ENCODE measurements at places on chromosomes 11 and 22.
A peak's percentile ranks its signal among the peaks of the same experiment; 100 is the strongest.

DNA sequence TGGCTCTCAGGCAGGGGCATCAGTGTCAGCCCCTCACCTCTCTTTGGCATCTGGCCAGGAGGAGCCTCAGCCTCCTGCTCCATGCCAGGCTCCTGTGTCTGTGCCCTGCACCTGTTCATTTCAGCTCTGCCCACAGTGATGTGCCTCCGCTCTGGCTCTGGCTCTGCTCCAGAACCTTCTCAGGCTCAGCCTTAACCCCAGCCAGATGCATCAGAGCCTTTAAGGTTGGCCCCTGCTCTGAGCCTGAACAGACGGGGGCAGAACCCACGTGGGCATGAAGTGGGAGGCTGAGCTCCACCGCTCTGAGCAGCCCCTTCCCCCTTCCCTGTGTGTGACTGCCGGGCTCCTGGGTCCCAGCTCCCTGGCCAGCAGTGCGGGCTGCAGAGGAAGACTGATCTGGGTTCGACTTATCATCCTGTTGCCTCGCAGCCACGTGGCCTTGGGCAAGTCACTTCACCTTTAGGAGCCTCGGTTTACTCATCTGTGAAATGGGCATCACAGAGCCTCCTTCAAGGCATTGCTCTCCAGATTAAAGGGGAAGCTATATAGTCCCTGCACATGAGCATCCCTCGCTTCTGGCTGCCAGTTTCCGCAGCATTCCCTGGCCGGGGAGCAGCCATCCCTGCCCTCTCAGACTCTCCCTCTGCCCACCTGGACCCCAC, 44.7 kb upstream of the RTL6 start:
- no peak for DNase-seq

- DNase-seq = no peak
Observed at GRCh38 chr11:57312511-57313021, 12.2 kb downstream of the TNKS1BP1 start.

- no peak for DNase-seq
Observed at GRCh38 chr11:2779981-2780849, 80.4 kb upstream of the KCNQ1OT1 start.

- peak; percentile 36 for DNase-seq
Observed at GRCh38 chr22:32050678-32051515, 7.8 kb downstream of the SLC5A1 start.

GRCh38 chr22:41247703-41248102, 7.0 kb upstream of the CHADL start:
- no peak for DNase-seq

DNA sequence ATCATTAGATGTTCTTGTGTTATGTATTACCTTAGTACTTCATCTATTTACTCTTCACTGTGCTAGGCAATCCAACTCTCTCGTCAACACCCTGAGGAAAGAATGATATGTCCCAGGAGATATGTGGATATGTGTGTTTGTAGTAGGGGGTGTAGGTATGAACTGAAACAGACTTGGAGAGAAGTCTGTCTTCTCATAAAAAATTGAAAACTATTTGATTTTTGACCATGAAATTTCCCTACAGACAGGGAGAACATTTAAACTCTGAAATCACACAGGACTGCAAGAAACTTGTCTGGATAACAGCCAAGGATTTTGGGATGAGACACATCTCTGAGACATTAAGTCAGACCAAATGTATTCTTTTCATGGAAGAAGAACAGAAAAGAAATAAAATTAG, 967.0 kb upstream of the FAT3 start:
- no peak for DNase-seq

DNA sequence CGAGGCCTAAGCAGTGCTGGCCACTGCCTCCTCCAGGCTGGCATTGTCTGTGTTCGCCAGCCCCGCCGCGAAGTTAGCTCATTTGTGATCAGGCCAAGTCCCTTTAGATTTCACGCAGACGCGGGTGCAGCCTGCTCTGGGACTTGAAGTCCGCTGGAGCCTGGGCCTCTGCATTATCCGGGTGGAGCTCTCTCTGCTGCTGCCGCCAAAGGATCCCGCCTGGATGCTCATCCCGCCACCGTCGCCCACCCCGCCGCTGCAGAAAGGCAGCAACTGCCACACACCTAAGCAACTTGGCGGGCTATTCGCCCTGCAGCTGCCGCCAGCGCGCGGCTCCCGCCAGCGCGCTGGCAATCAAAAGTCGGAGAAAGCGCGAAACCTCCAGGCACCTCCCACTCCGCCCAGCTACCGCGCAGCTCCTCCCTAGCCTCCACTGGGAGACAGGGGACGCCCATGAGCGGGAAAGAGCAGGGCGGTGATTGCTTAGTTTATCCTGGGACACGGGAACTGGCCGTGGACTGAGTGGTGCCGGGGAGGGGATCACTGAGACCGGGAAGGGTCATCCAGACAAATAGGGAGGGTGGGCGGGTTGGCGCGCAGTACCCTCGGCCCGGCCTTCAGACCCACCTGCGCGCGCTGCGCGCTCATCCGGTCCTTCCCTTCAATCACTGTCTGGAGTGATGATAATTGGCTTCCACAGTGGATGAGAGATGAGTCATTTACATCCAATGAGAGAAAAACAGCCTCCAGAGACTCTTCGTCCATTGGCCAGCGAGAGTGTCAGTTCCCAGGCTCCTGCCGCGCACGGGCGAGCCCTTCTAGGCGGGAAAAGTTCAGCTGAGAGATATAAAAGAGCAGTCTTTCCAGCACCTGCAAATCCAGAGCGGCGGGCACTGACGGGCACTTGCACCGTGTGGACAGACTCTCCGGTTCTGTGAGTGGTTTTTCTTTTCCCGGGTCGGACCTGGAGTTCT, at the start of gene FAM111B:
Gene FAM111B (plus strand): TSS at position 875 of the 974 bp plus-strand sequence. CDS start 2,389 bp downstream, outside the sequence.
- peak; percentile 67 for DNase-seq

DNA sequence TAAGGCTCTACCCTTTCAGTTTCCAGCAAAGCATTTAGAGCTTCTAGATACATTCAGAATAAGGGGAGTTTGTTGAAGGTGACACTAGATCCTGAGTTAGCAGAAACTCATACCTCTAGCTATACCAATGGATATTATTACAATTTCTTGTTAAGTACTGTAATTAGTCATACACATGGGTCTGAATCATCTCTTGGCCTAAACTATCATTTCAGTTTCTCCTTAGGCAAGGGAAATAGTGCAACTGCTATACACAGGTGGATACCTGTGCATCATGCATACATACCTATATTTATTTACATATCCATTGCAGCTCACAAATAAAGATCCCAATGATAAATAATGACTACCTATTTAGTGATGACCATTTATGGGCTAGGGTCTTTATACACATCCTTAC, 45.1 kb upstream of the PAX6 start:
- DNase-seq = no peak

DNA sequence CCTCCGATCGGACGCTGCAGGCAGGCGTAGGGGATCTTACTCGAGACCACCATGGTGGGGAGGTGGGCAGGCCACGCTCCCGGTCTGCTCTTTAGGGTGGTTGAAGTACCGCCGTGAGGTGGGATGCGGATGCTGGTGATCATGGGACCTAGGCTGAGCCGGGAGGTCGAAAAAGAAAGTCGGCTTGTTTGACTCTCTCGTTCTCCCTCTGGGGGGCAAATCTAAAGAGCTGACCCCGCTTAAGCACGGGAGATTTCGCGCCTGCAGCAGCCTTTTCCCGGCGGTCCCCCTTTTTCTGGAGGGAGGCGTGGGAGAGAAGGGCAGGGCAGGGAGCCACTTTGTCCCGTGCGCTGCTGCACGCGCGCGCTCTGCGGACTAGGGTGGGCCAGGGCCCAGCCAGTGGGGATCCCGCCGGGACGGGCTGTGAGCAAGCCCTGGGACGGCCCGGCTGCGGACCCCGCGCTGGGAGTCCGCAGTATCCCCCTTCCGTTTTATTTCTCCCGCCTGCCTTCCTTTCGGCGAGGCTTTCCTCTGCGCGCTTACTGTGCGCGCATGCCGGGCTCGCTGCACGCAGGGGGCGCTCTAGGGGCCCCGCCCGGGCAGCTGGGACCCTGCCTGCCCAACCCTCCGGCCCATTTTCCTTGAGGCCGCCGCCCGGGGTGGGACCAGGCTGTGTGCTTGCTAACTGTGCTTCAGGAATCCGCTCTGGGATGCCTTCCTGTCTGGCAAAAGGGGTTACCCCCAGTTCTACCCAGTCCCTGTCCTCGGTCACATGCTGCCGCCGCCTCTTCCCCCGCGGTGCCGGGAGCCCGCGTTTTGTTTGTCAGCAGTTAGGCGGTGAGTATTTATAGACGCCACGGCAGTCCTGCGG, 81.0 kb downstream of the PRR5L start:
- no peak for DNase-seq

DNA sequence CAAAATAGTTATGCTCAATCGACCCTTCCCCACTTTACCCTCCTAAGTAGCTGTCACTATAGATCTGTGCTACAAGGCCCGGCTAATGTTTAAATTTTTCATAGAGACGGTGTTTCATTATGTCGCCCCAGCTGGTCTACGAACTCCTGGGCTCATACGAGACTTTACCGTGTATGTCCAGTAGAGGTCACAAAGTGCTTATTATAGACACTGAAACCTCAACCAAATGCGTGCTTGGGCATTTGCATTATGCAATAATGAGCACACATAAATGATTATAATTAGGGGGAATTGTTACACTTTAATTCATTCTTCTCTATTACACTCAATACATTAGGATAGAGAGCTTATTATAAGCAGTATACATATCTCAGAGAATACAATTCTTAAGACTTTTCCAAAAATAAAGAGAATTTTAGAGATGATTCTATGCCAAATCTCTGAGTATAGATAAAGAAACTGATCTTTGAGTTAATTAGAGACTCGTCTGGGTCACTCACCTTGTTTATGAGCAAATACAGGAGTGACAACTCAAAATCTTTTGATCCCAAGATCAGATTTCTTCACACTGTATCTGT, 12.5 kb upstream of the MRPL16 start:
- DNase-seq = no peak

DNA sequence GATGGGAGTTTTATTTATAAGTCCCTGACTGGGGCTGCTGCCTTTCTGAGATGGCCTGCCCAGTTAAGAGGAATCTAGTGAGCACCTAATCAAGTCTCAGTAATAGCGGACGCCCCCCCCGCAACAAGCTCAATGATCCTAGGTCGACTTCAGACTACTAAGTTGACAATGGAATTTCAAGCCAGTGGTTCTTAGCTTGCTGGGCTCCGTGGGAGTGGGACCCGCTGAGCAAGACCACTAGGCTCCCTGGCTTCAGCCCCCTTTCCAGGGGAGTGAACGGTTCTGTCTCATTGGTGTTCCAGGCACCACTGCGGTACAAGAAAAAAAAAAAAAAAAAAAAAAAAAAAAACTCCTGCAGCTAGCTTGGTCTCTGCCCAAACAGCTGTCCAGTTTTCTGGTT, 156.8 kb upstream of the CARD18 start:
- DNase-seq = no peak
